HEK293T (cell line): ENCODE measurements at places on chromosomes 11 and 22.
A peak's percentile ranks its signal among the peaks of the same experiment; 100 is the strongest.

DNA sequence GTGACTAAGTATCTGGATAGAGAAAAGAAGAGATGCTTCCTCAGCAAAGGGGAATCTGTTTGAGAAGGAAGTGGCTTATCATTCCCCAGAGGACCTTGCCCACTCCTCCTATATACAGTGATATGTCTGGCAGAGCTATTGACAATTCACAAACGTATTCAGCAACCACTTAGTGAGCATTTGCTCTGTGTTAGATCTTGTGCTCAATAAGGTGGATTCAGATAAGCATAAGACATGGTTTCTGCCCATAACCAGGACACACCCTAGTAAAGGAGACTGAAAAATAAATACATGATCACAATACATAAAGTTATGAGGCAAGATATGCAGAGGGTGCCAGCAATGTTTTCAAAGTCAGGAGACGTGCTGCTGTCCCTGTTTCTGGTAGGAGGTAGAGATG, 1.4 kb downstream of the TMEM9B start:
- DNase-seq: no peak

GRCh38 chr22:17836992-17837742, 62.9 kb upstream of the BID start:
- DNase-seq: no peak

DNA sequence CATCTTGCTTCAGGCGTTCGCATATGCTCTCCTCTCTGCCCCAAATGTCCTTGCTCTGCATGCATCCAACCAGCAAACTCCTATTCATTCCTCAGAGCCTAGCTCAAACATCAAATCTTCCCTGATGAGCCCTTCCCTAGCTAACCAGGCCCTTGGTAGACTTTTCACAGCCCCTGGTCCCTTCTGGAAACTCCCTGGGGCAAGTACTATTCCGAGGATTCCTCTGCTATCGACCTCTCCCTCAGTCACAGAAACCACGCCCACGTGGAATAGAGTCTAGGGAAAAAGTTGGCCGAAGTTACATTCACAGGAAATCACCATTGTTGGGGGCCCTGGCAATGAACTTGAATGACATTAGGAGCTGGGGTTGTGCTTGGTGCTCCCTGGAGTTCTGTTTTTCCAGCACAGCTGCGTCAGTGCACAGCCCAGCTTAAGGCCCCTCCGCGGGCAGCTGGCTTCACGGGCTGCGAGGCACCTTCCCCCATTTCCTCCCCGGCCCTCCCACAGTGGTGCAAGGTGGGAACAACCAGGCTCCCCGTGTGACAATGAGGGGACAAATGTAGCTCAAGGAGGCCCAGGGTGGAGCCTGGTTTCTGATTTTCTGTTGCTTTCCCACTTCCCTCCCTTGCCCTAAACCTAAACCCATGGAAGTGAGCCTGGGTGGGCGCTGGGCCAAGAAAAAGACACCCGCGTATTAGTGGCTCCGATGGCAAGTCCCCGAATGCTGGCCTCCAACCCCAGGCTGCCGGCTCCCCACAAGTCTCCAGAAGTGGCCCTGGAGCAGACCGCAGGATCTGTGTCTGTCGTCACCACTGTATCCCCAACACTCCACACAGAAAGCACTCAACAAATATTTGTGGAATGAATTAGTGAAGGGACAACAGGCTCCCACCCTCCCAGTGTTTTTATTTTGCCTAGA, 4.3 kb upstream of the ATP5MGL start:
- no peak for DNase-seq

DNA sequence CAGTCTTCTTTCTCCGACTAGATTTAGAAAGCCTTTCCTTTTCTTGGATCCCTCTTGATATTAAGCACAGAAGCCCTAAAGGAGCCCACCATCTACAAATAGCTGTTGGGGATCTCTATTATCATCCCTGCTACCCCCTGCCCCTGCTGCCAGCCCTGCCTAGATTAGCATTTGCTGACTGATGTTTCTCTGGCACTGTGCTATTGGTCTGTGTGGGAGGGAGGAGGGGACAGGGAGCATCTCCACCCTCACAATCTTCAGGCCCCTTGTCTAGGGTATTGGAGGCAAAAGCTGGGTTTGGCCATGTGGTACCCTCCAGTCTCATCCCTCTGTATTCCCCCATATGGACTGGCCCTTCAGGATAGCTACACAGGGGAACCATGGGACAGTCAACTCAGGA, 6.2 kb downstream of the USH1C start:
- no peak for DNase-seq

DNA sequence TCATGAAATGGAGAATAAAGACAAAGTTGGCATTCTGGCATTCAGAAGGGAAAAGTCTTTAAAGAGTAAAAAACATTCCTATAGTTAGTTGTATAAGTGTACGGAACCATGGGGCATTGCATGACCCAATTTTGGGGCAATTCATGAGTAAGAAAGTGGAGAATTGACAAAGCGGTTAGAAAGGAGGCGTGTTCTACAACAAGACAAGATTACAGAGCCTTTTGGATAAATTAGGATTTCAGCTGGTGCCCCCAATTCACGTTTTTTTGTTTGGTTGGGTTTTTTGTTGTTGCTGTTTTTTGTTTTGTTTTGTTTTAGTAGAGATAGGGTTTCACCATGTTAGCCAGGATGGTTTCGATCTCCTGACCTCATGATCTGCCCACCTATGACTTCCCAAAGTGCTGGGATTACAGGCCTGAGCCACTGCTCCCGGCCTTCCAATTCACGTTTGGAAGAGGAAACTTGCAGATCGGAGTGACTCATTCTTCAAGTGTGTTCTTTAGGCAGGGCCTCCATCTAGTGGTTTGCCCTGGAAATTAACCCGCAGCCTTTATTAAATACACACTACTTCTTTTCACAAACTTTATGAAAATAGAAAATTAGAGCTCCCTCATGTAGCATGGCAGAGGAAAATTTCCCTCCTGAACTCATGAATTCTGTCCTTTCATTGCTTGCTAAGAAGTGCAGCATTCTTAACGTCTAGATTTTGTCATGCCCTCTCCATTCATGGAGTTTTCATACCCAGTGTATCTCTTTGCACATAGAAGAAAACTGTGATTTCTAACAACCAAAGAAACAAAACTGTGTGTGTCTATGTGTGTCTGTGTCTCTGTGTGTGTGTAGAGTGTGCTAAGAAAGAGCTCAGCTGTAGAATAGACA, 118.1 kb downstream of the BBOX1 start:
- DNase-seq: peak; percentile 77
